ENCODE measurements at places on chromosomes 7 and 10.

DNA sequence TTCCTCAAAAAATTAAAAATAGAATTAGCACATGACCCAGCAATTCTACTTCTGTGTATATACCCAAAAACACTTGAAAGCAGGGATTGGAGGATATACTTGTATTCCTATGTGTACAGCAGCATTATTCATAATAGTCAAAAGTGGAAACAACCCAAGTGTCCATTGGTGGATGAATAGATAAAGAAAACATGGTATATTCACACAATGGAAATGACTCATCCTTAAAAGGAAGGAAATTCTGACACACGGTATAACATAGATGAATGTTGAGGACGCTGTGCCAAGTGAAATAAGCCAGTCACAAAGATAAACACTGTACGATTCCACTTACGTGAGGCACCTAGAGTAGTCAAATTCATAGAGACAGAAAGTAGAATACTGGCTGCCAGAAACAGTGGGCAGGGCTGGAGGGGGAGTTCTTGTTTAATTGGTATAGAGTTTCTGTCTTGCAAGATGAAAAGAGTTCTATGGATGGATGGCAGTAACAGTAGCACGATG is 26.6 kb upstream of the KAT6B start:
- DNase-seq: no peak

DNA sequence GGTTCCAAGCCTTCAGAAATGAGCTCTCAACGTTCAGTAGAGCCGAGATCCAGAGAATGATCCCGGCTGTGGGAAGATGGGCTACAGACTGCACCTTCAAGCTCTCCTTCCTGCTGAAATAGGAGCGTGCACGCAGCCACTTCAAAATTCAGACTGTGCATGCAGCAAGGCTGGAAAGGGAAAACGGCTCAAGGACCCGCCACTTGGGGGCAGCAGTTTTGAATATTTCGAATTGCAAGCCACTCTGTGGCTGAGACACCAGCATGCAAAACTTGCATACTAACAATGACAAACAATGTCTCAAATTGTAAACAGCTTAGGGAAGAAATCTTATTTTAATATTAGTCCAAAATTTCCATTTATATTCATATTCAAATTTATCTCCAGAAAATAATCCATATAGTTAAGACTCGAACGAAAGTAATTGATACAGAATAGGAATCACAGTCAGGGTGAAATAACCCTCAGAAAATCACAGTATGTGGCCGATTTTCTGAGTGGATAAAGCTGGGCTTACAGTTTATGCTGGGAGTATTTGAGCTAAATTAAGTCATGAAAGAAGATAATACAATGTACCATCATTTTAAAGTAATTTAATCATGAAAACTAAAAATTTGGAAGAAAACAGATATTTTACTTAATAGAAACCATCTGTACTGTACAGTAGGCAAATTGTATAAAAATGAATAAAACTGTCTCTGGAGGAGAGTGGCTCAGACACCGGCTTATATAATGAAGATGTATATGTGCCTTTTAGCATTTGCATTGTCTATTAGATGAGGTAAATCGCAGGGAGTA is 137.9 kb upstream of the MKI67 start:
- DNase-seq: peak; percentile 76

GRCh38 chr10:131435232-131435631 is 123.7 kb upstream of the TCERG1L start:
- DNase-seq: no peak

DNA sequence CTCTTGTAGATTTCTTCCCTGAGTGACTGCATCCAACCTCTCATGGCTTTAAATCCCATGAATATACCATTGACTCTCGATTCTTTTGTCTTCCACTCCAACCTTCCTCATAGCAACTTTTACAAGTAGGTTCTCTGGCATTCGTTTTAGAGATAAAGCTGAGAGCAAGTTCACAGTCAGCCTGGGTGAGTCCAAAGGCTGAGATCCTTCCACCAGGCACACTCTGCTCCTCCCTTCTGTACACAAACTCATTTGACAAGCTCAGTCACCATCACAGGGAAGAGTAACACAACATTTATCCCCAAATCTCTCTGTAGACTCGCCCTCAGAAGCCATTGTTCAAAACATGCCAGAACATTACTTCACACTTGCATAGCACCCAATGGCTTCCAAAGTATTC is 10.9 kb downstream of the CTTNBP2 start:
- DNase-seq: no peak

- DNase-seq: no peak
Observed at GRCh38 chr10:7015457-7015856, 395.4 kb downstream of the SFMBT2 start.

- peak; percentile 18 for DNase-seq
Observed at GRCh38 chr10:84026821-84027257, 112.5 kb upstream of the GHITM start.

DNA sequence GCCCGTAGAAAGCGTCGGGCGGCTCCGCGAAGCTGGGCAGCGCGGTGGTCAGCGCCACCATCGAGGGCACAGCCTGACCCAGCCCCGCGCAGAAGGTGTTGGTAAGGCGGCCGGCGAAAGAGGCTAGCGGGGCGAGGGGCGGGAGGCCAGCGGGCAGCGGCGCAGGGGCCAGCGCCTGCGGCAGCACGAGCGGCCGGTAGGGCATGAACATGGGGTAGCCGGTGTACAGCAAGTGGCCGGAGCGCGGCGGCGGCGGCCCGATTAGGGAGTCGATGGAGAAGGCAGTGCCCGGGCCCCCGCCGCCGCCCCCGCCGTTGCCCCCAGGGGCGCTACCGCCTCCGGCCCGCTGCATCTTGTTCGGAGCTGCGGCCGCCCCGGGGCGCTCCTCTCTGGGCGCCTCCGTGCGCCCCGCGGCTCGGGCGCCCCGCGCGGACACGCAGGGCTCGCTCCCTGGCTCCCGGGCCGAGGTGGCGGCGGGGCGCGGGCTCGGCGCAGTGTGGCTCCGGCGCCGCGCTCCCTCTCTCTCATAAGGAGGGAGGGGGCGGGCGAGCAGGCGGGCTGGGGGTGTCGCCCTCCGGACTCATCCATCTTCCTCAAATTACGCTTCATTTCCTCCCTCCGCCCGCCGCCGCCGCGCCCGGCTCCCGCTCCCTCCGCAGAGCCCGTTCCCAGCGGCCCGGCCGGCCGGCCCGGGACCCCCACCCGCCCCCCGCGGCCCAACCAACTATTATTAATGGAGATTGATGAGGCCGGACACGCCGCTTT is at the start of gene GBX1:
Gene GBX1 (minus strand): TSS at position 498 of the 765 bp plus-strand sequence. CDS start 146 bp downstream, at position 352.
- DNase-seq: peak; percentile 49

- no peak for DNase-seq
Observed at GRCh38 chr10:109676703-109677102, 246.6 kb downstream of the XPNPEP1 start.

GRCh38 chr10:22683140-22683389 is 31.3 kb downstream of the PIP4K2A start:
- no peak for DNase-seq

DNA sequence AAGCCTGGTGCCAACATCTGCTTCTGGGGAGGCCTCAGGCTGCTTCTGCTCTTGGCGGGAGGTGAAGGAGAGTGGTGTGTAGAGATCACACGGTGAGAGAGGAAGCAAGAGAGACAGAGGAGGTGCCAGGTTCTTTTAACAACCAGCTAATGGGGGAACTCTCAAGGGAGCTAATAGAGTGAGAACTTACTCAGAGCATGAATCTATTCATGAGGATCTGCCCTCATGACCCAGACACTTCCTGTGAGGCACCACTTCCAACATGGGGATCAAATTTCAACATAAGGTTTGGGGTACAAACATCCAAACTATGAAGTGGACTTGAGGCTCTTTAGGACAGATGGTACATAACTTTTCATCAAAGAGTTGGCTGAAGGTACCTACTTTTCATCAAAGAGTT is 5.1 kb upstream of the ZNF32 start:
- no peak for DNase-seq

DNA sequence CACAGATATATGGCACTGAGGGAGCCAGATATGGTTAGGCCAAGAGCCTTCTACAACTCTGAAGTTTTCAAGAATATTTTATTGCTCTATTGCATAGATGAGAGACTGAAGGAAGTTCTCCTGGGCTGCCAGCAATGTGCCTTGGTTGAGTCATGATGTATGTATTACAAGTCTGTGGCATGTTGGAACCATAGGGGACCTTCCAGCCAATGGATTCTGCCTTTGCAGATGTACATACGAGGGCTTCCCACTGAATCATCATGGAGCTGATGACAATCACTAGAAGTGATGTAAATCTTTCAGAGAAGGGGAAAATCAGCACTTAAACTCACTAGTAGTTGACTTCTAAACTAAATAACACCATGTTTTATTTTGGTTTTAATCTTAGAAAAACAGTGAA is 419.5 kb downstream of the PHTF2 start:
- no peak for DNase-seq

DNA sequence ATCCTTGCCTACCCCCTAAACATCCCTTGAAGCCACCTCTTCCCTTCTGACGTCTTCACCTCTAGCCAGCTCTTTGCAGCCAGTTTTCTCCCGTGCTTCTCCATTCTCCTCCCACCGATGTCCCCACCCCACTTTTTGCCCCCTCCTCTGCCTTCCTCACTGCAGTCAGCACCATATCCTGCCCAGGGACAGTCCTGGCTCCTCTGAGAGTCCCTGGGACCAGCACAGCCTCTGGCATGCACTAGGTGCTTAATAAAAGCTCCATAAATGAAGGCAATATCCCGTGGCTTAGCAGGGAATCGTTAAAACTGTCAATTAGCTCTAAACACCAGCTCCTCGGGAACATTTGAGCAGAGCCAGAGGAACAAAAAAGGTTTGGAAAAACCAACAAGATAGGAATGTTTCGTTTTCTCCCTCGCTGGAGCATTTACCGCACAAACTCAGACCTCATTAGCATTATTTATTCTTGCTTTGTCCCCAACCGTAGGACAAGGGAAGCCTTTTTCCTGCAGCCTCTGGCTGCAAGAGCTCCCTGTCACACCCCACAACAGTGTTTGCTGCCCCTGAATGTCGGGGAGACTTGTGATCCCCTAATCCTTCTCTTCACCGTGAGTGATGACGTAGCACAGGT is 16.1 kb downstream of the MYL10 start:
- DNase-seq: no peak

GRCh38 chr10:15541376-15541775 is 170.3 kb upstream of the FAM171A1 start:
- peak; percentile 27 for DNase-seq

- peak; percentile 32 for DNase-seq
Observed at GRCh38 chr7:134186027-134186426, 58.9 kb downstream of the LRGUK start.

DNA sequence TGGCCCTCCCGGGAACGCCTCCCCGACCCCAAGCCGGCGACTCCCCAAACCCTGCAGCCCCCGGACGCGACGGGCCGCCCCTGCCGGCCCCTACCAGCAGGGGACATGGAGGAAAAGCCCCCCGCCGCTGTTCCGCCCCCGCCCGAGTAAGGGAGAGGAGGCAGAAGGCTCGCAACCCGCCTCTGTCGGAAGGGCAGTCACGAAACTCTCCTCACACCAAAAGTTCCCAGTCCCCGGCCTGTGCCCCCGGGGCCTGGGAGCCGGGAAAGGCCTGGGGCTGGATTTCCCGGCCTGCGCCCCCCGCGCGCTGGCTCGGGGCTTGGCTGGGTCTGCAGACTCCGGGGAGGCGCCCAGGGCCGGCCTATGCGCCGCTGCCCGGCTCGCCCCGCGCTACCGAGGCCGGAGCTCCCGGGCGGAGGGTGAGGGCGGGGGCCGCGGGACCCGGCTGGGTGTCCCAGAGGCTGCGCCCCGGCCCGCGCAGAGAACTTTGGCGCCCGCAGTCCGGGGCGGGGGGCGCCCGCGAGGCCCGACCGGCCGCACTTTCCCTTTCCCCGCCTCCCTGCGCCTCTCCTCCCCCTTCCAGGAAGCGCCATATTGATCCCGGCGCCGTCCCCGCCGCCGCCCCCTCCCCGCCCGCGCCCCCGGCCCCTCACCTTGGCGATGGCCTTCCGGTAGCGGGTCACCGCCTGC is 728 bp downstream of the PARD3 start:
- DNase-seq: peak; percentile 66

- DNase-seq: no peak
Observed at GRCh38 chr10:100551196-100551595, 15.5 kb downstream of the HIF1AN start.

DNA sequence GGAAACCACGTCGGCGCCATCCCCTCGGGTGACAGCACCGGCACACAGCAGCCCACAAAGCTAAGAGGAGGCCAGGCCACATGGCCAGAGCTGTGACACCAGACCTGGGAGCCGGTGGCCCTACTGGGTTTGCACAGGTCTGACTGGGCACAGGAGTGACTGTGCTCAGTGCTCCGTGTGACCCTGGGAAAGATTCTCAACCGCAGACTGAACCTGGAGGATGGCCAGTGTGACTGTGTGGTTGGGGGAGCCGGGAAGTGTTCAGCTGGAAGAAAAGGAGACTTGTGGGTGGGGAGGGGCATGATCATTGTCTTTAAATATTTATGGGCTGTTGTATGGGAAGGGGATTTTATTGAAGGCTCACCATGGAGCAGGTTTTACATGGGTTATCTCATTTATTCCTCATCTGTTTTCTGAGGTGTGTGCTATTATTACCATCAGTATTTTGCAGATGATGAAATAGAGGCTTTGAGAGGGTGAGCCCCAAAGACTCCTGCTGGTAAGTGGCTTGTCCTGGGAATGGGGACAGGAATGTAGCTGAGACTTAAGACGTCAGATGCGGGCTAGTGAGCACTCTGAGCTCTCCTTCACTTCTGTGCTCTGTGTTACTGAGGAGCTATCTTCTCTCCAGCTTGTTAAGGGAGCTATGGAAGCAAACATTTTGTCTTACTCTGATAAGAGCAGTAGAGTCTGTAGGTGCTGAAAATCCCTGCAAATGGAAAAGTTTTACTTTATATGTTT is 127.5 kb downstream of the TMEM178B start:
- no peak for DNase-seq

DNA sequence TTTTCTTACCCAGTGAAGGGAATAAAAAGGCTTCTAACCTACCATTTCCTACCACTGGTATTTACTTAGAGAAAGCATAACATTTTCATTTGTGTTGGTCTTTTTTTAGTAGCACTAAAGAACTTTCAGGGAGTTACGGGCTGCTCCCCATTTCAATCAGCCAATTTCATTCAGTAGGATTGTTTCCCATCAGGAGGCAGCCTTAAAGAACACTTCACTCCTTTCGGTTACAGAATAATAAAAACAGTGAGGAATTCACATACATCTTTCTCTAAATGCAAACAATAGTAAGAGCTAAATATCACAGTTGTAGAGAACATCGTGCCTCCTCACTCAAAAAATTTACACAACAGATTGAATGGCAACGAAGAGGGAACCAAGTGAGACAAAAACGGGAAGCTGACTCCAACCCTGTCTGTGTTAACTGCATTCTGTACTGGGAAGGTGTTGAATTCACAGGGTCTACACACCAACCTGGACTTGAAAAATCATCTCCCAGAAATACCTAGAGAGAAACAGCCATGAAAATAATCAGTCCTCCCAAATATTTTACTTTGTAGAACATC is 55.5 kb upstream of the ABLIM1 start:
- DNase-seq: no peak

- DNase-seq: peak; percentile 82
Observed at GRCh38 chr7:5354460-5355232, 69.0 kb downstream of the TNRC18 start.

DNA sequence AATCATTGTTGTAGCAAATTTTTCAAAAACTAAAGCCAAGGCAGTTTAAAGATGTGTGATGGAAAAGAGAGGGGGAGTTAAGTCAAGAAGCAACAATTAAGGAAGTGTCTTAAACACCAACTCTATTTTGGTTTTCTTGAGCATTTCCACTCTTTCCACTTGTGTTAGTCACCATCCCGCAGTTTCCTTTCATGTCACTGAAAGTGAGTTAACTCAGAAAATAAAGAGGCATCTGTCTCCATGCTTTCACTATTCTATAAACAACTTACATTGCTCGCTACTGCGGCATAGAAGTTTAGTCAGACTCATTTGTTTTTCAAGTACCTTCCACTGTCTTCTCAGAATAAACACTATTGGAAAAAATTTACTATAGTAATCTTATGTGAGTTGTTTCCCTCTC is 284.9 kb upstream of the SEMA3D start:
- DNase-seq: no peak
